ENCODE measurements at places on chromosomes 13 and 19.

DNA sequence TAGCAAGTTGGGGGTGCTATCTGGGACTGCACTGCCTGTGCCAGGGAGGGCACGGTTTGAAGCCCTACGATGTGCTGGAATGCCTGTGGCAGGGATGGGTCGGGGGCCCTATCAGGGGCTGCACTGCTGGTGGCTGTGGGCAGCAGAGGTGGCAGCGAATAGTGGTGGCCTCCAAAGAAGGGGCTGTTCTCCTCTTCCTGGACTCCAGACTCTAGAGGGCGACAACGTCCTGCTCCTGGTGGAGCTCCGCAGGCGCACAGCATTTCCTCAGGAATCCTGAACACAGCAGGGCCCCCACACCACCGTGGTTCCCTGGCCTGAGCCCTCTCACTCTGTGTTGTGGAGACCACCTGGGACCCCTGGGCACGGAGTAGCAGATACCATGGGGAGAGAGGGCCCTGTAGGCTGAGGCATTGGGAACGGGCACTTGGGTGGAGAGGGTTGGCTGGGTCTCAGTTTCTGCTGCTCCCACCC is 145.6 kb downstream of the TNFRSF19 start:
- no peak for DNase-seq

GRCh38 chr19:43464134-43464775 is 1.2 kb downstream of the LYPD3 start:
- DNase-seq = no peak

DNA sequence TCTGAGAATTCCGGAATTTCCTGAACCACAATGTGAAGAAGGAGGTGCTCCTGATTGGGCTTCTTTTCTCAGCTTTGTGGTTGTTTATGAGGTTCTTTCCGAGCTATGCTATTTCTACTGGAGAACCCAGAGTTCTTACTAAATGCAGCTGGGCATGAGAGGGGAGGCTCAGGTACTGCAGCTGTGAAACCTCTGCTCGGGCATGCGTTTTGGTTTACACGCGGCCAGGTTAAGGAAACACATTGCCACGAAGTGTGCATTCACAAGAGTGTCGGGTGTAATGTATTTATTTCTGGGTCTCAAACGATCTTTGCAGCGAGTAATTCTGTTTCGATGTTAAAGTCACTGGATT is 661 bp upstream of the MIR17HG start:
- DNase-seq = no peak

GRCh38 chr19:39308531-39309304 is 11.9 kb downstream of the LRFN1 start:
- no peak for DNase-seq

Data from foreskin melanocyte (primary cell).